ENCODE measurements at places on chromosomes 16 and 17.

- DNase-seq: no peak
Observed at GRCh38 chr17:16106161-16106891, 106.7 kb downstream of the TTC19 start.

GRCh38 chr16:81676066-81676882, 102.8 kb upstream of the PLCG2 start:
- no peak for DNase-seq

GRCh38 chr16:65249768-65250167, 127.9 kb upstream of the CDH11 start:
- DNase-seq: no peak

DNA sequence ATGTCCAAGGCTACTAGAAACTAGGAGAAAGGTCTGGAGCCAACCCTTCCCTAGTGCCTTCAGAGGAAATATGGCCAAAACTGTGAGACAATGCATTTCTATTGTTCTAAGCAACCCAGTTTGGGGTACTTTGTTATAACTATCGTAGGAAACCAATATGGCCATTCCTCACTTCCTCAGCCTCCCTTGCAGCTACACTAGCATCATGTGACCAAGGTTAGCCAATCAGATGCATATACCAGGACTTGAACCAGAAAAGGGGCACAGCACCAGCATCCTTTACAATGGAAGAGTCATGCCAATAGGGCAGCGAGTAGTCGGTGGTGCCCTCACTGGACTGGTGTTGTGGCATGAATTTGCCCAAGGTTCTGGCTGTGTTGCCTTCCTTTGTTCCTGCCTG, 464.0 kb downstream of the TMEM114 start:
- no peak for DNase-seq

GRCh38 chr16:81564421-81564911, 119.9 kb downstream of the CMIP start:
- DNase-seq: no peak

DNA sequence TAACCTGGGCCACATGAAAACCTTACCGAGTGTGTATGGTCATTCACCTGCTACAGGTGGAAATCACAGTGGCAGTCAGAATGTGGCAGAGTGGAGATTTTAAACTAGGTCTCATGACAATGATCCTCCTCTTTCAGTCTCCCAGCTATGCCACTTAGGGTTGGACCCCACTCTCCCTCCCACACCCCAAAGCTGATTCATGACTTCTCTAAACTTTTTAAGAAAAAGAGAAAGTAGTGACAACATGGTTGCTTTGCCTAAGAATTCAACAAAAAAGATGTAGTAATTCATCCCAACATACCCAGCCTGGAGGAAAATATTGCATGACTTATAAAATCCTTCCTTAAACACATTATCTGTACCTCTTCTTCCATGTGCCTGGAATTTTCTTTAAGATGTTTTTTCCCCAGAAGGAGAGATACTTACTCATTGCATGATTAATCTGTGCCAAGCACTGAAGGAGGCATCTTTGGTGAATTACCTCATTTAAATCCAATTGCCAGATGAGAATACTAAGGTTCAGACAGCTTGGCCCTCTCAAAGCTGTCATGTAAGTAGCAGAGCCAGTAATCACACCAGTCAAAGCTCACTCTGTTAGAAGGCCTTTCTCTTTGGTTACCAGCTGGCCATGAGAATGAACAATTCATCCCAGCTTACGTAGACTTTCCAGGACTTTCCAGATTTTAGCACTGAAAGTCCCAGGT, 119.9 kb downstream of the COPRS start:
- DNase-seq: no peak

DNA sequence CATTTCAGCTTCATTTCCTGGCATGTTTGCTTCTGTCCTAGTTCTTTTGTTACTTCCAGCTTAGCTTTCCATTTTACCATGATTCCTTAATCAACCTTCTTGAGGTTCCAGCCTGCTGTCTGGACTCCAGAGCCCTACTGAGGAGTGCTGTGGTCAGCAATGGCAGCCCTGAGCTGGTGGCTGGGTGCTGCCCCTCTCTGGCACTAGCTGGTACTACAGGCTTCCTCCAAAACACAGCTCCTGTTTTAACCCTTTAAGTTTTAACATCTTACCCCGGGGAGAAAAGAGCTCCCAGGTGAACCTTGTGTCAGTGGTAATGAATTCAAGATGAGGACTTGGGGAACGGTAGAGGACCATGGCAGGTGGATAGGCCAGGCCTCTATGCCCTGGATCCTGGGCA, 395.5 kb downstream of the TMEM114 start:
- DNase-seq: peak; percentile 51

DNA sequence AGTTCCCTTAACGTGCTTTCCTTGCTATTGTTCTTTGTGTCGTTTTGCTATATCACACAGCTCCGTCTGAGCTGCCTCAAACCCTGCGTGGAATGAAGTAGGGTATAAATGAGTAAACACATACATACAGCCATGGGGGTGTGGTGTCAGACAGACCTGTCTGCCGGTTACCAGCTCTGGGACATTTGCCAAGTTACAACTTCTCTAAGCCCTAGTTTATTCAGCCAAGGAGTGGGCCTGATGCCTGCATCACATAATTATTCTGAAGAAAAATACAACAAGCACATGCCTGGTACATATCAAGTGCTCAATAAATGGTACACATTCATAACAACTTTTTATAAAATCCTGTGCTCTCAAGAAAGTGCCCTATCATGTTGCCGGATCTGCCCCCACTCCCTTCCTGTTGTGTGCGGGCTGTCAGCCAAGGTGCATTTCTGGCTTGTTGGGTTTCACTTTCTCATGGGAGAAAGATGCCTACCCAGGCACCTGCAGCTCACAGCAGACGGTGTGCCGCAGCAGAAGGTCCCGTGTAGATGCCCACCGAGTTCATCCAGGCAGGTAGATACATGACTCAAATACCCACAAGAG, 30.5 kb downstream of the SMPD3 start:
- DNase-seq: no peak

GRCh38 chr17:30957741-30958140, 13.1 kb upstream of the RNF135 start:
- peak; percentile 30 for DNase-seq

DNA sequence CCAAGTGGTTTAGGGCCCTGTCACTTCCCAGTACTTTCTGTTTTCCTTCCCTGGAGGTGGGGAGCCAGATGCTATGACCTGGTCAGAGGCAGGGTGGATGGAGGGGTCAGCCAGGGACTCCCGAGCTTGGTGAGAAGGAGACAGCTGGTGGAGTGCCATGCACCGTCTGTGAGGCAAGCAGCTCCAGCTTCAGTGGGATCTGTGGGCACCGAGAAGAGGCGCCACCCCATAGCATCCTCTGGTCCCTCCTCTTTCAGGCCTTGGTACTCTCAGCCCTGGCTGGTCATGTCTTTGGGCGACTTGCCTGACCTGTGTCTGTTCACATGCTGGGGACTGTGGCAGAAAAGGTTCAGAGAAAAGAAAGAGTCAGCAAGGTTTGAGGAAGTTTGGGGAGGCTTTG, 299.3 kb upstream of the N4BP1 start:
- DNase-seq: no peak

DNA sequence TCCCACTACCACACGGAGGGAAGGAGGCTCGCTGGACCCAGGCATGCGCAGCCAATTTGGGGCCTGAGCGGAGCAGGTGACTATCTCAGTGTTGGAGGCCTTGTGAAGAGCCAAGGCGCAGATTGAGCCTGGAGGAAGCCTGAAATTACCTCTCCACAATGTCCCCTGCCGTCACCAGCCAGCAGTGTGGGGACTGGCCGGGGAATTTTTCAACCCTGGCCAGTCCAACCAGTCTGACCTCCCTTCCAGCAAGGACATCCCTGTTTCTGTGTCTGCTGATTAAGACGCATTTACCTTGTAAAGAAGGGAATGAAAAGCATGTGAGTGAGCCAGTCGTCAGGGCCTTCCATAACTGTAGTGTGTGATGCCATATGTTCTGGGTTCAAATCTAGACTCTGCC, 198.1 kb upstream of the IRX3 start:
- DNase-seq: no peak

DNA sequence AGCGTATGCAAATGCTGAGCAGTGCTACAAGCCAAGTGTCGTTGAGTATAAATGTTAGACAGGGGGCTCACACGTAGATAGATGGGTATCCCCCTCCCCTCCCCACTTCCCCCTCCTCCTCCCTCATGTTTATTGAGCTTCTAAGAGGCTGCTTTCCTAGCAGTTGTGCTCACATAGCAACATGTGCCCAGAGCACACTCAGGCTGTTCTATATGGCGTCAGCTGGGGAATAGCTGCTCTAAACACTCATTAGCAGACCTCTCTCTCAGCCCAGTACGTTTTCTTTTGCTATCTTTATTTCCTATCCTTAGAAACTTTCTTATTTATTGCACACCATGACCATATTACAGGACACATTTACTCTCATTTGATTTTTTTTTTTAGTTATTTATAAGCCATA, 1.8 kb downstream of the KCNJ2 start:
- DNase-seq: no peak

DNA sequence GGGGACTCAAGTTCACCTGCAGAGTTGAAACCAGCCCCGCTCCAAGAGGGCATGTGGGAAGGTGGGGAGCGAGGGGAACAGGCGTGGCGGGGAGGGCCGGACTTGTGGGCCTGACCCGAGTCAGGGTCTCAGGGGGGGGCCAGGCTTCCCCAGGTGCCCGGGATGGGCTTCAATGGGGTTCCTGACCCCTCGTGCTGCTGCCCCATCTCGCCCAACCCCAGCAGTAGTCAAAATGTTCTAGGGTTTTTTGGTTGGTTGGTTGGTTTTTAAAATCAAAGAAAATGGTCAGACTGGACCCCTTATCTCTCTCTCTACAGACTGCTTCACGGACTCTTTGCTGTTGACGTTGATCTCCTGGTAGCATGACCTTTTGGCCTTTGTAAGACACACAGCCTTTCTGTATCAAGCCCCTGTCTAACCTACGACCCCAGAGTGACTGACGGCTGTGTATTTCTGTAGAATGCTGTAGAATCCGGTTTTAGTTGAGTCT, 69.5 kb downstream of the AMFR start:
- DNase-seq: no peak

- no peak for DNase-seq
Observed at GRCh38 chr16:46986896-46987295, 13.4 kb upstream of the DNAJA2 start.

DNA sequence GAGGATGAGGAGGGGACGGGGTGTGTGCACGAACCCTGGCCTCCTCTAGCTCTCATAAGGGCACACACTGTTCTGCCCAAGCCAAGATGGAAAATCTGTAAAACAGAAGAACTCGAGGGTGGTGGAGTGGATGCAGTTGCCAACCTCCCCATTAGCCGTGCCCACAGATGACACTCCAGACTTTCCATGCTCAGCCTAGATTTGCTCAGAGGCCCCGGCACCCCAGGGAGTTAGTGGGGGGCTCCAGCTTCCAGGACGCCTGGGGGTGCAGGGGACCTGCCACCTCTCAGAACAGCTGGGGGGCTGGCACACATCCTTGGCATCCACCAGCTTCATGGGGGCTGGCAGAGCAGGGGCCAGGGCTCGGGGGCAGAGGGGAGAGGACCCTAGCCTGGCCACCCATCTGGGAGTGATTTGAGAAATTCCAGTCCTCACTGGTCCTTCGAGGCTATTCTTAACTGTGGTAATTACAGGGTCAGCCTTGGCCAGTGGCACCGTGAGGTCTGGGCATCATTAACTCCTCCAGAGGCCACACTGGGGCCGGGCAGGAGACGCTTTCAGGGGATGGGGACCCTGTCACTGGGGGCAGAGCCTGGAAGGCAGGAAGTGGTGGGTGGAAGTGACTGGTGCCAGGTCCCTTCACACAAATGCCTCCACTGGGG, 14.3 kb downstream of the VASN start:
- DNase-seq: no peak

DNA sequence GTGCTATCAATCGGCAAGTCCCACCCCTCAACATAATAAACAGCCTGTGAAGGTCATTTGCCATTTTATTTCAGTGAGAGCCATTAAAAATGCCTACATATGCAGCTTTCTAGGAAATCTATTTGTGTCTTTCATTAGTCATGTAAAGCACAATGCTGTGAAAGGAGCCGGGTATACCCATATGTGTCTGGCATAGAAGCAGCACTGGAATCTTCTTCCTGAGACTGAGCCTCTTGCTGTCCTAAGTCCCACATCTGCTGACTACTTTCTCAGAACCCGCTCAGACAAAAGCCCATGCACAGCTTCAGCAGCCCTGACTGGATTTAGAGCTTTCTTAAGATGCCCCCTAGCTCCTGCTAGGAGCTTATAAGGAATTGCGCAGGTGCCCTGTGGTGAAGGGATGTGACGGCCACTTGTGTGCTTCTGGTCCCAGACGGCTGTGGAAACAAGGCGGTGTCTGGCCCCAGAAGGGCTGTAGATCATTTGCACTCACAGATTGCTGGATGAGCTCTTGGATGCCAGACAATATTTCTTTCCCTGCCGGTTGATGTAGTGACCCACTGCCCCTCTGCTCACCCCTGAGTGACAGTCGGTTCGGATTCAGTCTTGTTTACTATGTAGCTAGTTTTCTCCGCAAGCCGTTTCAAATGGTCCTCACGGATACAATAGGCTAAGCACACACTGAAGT, 172.2 kb downstream of the ANKFN1 start:
- DNase-seq: no peak

GRCh38 chr17:11871773-11872172, 125.5 kb downstream of the ZNF18 start:
- no peak for DNase-seq

DNA sequence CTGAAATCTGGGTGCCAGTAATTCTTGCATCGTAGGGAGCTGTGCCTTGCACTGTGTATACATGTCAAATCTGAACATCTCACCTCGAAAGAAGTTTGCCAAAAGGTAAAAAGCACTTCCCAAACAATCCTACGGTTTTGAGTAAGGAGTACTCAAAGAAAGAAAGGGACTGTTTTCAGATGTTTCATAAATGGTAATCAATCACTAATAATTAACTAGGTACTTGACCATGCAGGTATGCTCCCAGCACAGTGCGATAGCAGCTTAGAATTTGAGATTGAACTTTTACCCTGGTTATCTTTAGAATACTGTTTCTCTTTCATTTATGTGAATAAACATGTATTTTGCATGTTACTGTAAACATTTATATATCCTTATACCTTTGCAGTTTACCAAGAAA, 39.0 kb downstream of the PRKCA start:
- no peak for DNase-seq

GRCh38 chr17:65684631-65685030, 123.2 kb upstream of the AXIN2 start:
- no peak for DNase-seq

- DNase-seq: no peak
Observed at GRCh38 chr16:61471737-61472136, 564.5 kb downstream of the CDH8 start.

GRCh38 chr17:39634384-39634871, 2.5 kb upstream of the STARD3 start:
- peak; percentile 77 for DNase-seq

DNA sequence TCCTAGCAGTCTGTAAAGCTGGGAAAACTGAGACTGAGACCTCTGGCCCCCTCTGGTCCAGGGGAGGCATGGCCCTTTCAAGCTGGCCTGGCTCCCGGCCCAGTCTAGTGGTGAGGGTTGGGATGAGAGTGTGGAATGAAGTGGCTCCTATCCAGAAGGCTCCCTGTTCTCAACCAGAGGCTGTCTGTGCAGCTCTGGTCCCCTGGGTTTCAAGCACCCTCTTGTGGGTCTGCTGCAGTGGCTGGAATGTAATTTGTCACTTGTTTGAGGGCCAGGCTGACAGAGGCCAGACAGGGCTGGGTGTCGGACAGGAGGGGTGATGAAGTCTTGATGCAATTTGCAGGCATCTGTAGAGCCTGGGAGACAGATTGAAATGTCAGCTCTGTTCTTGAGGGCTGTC, 22.1 kb upstream of the PHF12 start:
- DNase-seq: no peak

- DNase-seq: no peak
Observed at GRCh38 chr17:14165616-14166015, 71.0 kb downstream of the CDRT15 start.

Data from D341Med (cell line).